ENCODE measurements at places on chromosomes 2 and 18. TPM values are rescaled to one million over a fixed set of nuclear protein-coding genes. Genes with fewer than 3 reads are reported as not detected.

Gene IL37
- 0.55 TPM for total RNA-seq

Gene ITGA4
- total RNA-seq = 1.3 TPM

Gene GALNT13
- total RNA-seq = 6.7 TPM

Gene SERPINB12
- total RNA-seq = not detected

Gene ASB3
- 23.1 TPM for total RNA-seq

Gene TRAPPC8
- total RNA-seq = 40.4 TPM

DNA sequence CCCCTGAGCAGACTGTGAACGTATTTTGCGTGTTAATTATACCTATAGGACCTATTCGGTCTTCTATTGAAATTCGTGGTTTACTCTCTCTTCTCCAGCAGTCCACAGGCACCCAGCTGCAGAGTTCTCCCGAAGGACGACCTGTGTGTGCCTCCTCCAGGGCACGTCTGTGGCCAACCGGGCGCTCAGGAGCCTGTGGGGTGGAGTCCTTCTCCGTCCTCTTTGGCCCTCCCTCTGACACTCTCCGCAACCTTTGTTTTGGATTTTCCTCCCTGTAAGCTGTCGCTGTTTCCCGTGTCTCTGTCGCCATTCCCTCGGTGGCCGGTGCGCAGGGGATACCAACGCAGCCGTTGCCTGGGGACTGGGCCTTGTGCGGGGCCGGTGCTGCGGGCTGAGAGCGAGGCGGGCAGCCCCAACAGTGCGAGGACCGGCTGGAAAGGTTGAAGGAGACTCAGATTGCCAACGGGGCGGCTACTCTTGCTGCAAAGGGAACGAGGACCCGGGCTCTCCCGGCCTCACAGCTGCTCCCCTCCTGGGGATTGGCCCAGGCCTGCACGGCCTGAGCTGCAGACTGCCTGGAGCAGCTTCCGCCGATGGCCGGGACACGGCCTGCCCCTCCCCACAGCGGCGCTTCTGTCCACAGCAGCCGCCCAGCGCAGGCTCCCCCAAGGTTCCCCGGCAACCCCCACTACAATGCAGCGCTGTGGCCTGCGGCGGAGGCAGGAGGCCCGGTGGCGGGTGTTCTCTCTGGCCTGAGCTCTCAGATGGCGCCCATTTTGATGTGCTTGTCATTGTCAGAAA is 221.0 kb downstream of the MTX2 start:
- peak; percentile 80 for DNase-seq

- no peak for DNase-seq
Measured at GRCh38 chr2:153604133-153604532, 125.6 kb upstream of the RPRM start.

DNA sequence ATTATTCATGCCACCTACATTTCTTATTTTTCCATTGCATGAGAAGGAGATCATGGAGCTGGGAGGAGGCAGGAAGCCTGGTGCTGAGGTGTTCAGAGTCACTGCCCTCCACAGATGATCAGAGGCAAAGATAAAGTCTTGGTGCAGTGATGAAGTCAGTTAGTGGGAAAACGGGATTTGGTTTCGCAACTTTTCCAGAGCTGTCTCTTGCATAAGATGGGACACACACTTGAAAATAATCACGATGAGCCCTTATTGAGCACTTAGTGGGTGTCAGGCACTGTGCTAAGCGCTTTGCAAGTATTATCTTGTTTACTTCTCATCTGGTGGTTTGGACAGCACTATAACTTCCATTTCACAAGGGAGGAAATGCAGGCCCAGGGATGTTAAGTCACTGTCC is 222.1 kb upstream of the SMAD2 start:
- DNase-seq = no peak

GRCh38 chr18:68172842-68173549 is 541.9 kb downstream of the TMX3 start:
- peak; percentile 82 for DNase-seq

- DNase-seq = peak; percentile 74
Measured at GRCh38 chr18:22348521-22349316, 69.0 kb downstream of the CTAGE1 start.

- DNase-seq = no peak
Measured at GRCh38 chr18:36212301-36213171, 25.2 kb downstream of the MOCOS start.

DNA sequence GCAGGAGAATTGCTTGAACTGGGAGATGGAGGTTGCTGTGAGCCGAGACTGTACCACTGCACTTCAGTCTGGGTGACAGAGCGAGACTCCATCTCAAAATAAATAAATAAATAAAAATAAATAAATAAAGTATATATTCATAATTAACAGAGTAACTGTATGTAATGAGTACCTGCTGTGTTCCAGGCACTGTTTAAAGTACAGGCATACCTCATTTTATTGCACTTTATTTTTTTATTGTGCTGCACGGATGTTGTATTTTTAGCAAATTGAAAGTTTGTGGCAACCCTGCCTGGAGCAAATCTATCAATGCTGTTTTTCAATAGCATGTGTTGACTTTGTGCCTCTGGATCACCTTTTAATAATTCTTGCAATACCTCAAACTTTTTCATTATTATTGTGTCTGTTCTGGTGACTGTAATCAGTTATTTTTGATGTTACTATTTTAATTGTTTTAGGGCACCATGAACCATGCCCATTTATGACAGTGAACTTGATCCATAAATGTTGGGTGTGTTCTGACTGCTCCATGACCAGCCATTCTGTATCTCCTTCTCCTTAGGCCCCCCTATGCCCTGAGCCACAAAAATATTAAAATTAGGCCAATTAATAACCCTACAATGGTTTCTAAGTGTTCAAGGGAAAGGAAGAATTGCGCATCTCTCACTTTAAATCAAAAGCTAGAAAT is 27.5 kb upstream of the CD8A start:
- no peak for DNase-seq

DNA sequence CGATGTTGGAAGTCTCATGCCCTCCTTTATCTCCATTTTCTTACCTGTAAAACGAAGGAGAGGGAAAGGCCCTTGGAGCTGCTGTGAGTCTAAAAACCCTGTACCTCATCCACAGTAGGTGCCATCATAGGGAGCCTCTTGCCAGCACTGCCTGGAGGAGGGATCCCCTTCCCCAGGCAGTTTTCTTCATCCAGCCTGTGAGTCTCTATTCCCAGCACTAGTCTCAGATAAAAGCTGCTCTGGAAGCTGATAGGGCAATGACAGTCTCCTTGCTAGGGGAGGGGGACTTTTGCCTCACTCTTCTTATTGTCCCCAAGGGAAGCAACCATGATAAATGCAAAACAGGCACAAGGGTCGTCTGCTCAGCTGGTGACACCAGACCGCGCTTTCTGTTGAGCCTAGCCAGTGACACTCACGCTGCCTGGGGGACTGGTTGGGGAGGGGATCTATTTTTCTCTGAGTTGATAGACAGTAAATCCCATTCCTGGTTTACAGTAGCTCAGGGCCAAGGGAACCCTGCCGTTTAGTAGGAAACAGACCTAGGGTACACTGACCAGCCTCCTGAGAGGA is 139.5 kb upstream of the NABP1 start:
- no peak for DNase-seq

DNA sequence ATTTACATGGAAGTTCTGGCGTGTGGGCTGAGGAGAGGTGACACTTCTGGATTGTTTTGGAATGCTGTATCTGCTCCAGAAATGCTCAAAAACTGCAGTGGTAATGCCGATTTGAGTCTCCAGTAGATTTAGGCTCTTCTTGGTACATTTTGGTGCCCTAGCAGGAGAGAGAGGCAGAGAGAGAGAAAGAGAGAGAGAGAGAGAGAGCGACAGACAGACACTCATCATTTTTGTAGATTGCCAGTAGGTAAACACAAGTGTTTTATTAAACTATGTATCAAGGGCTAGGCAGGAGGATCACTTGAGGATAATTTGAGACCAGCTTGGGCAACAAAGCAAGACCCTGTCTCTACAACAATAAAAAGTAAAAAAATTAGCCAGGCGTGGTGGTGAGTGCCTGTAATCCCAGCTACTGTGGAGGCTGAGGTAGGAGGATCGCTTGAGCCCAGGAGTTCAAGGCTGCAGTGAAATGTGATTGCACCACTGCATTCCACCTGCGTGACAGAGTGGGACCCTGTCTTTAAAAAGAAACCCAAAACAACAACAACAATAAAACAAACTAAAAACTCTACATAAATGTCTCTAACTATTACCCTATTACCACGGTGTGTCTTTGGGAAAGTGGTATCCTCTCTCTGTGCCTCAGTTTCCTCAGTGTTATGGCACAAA is 60.2 kb downstream of the GATA6 start:
- DNase-seq = no peak

DNA sequence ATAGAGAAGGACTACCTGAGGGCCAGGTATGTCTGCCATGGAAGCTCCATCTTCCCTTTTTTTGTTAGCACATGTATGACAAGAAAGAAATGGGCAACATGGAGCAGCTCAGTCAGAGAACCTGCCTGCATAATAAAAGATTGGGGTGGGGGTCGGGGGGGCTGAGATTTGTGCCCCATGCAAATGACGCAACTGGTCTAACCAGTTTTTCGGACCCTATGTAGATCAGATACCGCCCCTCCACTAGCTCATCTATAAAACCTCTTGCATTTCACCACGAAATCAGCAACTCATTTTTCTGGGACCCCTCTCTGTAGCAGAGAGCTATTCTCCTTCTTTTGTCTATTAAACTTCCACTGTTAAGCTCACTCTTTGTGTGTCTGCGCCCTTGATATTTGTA is 657.2 kb downstream of the ERBB4 start:
- DNase-seq = peak; percentile 45

DNA sequence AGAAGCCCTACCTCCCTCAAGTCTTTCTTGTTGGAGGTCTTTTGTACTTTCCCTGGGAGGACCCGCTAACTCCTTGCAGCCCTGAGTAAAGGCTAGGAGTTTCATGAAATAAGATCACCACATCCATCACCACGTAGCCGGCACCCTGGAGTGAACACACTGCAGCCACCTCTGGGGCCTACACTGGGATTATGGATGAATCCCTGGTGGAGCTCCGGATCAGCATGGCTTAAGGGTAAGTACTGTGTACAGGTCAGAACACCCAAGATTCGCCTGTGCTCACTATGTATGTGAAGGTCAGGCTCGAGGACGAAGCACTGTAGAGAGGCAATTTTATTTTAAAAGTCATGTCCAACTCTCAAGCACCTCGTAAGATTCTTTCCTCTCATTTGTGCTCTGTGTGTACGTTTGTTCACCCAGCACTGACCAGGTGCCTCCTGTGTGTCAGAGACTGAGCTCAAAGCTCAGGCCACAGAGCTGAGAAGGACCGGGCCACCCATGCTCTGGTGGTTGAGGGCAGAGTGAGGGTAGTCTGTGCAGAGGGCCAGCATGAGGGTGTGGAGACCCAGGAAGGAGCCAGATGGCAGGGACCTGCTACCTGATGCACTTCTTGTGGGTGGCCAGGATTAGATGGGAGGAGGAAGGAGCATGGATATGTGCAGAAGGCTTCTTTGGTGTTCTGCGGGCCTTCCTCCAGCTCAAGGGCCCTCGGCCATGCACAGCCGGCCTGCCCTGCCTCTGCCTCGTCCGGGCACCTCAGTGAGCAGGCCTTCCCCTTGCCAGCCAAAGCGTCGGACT is 66.7 kb upstream of the TFCP2L1 start:
- DNase-seq = no peak

DNA sequence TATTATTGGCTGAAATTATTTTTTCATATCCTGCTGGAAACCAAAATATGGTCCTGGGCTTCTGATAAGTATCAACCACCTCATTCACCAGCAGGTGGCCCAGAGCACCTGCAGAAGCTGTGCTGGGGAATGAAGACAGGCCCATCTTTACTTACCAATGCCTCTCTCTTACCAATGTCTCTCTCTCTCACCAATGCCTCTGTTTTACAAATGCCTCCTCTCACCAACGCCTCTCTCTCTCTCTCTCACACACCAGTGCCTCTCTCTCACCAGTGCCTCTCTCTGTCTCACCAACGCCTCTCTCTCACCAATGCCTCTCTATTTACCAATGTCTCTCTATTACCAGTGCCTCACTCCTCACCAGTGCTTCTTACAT is 2.3 kb upstream of the MAL start:
- no peak for DNase-seq

GRCh38 chr2:170411660-170412059 is 233.7 kb downstream of the MYO3B start:
- DNase-seq = no peak

DNA sequence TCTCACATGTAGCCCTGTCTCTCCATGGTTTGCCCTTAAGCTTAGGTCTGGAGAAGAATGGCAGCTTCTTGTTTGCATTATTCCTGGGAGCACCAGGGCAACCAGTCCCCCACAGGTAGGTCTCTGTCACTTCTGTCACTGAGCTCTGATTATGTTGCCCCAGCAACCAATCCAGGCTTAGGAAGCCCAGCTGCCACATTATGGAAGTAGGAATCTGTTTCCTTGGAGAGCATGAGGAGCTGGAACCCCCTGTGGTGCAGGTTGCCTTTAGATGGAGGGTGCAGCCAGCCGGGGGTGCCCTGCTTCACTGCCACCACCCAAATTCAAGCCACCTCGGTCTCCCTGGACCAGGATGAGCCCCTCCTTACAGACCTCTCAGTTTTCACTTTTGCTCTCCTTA is 4.8 kb downstream of the RESP18 start:
- DNase-seq = no peak

DNA sequence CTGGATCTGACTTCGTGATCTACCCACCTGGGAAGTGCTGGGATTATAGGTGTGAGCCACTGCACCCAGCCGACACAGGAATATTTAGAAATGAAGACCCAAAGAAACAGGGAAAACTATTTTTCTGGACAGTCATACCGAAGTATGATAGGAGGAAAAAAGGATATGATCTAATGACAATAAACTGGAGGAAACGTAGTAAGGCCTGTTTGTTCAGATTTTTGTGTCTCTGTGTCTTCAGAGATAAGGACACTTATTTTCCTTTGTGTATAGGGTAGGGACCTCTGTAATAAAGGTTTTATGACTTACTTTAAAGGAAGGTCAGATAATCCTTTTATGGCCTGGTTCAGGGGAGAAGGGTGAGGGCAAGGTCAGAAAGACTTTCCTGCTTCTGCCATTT is 55.9 kb downstream of the GTF2A1L start:
- DNase-seq = no peak

GRCh38 chr2:216477283-216478035 is 21.2 kb upstream of the RPL37A start:
- no peak for DNase-seq

Measured in H9 (cell line).